ENCODE measurements at places on chromosomes 3 and 15. TPM values are rescaled to one million over a fixed set of nuclear protein-coding genes. Genes with fewer than 3 reads are reported as not detected.

LYZL4 gene
- not detected for total RNA-seq

LSMEM2 gene
- not detected for total RNA-seq

- no peaks in the 10 kb centered on the region for H3K27me3 ChIP-seq
- no peaks in the 10 kb centered on the region for H3K4me1 ChIP-seq
- DNase-seq: no peak
- H3K36me3 ChIP-seq: no peaks in the 10 kb centered on the region
- H3K27ac ChIP-seq: no peak overlapping the region
- no peak overlapping the region for H3K4me3 ChIP-seq
Measured at GRCh38 chr15:51097553-51098330, 3.0 kb upstream of the TNFAIP8L3 start.

- no peaks in the 10 kb centered on the region for H3K36me3 ChIP-seq
- no peaks in the 10 kb centered on the region for H3K27me3 ChIP-seq
- peak; percentile 18 for DNase-seq
- no peaks in the 10 kb centered on the region for H3K4me1 ChIP-seq
Measured at GRCh38 chr3:45906681-45907407, 20.5 kb downstream of the CCR9 start.

DNA sequence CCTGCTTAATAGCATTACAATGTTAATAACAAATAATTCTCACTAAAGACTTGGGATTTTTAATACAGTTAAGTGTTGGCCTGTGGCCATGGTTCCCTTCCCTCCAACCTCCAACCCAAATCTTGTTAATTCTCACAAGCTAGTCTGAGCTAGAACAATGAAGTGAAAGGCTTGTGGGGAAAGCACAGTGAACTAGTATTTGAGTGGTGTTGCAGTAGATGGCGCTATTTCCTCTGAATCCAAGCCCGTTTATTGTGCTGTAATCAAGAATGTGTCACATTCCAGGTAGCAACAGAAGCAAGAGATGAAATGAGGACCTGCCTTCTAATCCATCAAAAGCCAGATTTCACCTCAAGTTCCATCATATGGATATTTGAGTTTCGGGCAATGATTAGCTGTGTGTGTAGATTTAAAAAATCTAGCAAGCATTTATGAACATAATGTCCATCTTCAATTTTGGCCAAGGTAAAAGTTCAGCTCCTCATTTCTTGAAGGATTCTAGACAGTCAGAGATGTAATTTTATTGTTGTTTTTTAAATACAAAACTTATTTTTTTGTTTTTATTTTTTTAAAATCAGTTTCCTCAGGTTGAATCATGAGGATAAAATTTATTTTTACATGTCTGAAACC is 160.7 kb downstream of the SQOR start:
- H3K4me1 ChIP-seq: no peaks in the 10 kb centered on the region
- peak; percentile 43 for DNase-seq
- no peaks in the 10 kb centered on the region for H3K27me3 ChIP-seq
- no peaks in the 10 kb centered on the region for H3K36me3 ChIP-seq

DNA sequence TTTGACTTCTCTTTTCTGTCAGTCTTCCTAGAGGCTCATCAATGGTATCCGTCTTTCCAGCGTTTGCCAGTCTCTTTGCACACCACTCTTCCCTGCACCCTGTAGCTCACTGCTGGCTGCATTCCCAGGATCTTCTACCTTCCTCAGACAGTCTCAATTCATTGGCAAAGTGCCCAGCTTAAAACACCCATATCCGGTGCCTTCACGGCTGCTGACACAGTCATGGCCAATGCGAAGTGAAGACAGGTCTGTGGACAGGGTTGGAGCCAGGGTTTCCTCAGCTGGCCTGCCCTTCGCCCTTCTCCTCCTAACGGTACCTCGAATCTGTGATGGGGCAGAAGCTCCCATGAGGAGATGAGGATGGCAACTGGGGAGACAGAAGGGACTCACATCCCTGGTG is 36.1 kb downstream of the PTH1R start:
- H3K4me1 ChIP-seq: peaks cover 14% of the 10 kb centered on the region
- H3K36me3 ChIP-seq: peaks cover 7% of the 10 kb centered on the region
- DNase-seq: no peak
- no peaks in the 10 kb centered on the region for H3K27me3 ChIP-seq
- H3K27ac ChIP-seq: peak overlapping the region; percentile 45

DNA sequence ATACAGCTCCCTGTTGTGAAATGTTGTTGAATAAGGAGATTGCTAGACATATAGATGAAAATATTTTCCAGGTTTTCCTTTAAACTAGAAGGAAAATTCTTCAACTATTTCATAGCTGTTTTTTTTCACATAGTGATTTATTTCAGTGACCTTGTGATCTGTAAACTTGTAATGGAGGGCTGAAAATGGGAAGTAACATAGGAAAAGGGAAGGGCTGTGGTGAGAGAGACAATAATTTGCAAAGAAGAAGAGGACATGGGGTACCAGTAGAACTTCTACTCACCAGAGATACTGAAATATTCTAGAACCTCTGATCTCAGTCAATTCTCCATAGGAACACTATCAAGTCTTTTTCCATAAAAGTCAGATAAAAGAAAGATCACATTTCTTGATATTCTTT is 60.4 kb downstream of the PLS1 start:
- no peak overlapping the region for H3K27ac ChIP-seq
- H3K4me3 ChIP-seq: no peak overlapping the region
- H3K27me3 ChIP-seq: no peaks in the 10 kb centered on the region
- H3K36me3 ChIP-seq: no peaks in the 10 kb centered on the region
- H3K4me1 ChIP-seq: no peaks in the 10 kb centered on the region

All from lung (tissue), 17 donors.